Activated T-cell treated with anti-CD3 and anti-CD28 coated beads, Interleukin-2, amount 50 U/mL, for 48 hours (primary cell): ENCODE measurements at places on chromosomes 7 and 10.

DNA sequence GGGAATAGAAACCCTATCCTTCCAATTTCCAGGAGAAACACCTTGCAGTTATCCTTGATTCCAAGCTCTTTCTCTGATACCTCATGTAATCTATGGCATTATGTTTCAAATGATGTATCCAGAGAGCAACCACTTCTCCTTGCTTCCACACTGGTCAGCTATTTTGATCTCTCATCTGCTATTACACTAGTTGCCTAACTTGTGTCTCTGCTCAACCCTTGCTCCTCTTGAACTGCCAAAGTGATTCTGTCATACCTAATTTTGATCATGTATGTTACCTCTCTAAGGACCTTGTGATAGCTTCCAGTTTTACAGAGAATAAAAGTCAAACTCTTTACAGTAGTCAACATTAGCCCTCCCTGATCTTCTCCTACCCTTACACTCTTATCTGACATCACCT lies 90.4 kb downstream of the KCND2 start:
- no peak for DNase-seq

DNA sequence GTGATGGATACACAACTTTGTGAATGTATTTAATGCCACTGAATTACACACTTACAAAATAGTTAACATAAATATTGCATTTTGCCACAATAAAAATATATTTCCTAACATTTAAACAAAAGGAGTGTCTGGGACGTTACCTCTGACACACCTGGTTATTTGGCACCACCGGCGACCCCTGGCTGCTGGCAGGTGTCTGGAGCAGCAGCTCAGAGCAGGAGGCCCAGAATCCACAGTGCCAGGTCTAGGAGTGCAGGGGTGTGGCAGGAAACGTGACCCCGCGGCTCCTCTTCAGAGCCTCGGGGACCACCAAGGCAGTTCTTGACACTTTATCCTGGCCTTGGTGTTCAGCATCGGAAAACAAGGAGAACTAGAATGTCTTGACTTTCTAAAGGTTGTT lies 46.3 kb downstream of the MGMT start:
- no peak for DNase-seq

- DNase-seq: no peak
Measured at GRCh38 chr7:26198781-26199169, 1.8 kb downstream of the HNRNPA2B1 start.

GRCh38 chr7:84091318-84091717 lies 103.3 kb downstream of the SEMA3A start:
- DNase-seq: no peak

GRCh38 chr10:60576130-60577069 lies 186.7 kb upstream of the ANK3 start:
- DNase-seq: no peak

DNA sequence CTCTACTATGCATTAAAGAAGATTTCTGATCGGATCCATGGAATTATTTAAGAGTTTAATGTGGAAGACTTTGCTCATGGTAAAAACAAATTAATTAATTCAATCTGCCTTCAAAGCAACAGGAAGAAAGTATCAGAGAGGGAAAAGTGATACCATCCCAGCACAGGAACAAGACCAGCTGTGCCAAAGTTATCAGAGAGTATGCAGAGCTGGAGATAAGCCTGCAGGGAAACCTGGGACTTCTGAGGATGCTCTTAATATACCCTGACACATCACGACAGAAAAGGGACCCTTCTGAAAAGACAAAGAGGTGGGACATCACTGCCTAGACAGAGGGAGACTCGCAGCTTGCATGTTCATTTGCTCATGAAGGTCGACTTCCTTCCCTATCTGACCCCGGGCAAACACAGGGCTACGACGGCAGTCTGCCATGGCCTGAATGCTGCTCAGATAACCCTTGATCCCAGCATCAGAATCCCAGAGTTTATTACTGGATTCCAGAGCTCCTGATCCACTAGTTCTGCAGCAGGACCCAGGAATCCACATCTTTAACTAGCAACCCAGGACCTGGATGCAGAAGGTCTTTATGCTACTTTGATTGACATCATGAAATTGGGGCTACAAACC lies 29.5 kb downstream of the FAM171A1 start:
- DNase-seq: no peak

DNA sequence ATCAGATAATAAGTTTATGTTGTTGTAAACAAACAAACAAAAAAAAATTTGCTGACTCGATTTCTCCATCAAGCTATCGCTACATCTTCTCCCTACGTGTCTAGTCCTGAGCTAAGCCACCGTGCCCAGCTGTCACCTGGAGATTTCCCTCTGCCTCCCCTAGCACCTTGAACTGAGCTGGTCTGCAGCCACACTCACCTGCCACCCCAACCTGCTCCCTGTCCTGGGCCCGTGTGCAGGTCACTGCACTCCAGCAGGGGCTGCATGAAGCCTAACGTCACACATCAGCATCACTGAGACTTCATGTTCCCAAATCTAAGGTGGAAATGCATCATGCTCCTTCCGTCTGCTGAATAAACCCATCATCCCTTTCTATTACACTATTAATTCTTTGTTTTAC lies 44.4 kb downstream of the TEX36 start:
- no peak for DNase-seq

DNA sequence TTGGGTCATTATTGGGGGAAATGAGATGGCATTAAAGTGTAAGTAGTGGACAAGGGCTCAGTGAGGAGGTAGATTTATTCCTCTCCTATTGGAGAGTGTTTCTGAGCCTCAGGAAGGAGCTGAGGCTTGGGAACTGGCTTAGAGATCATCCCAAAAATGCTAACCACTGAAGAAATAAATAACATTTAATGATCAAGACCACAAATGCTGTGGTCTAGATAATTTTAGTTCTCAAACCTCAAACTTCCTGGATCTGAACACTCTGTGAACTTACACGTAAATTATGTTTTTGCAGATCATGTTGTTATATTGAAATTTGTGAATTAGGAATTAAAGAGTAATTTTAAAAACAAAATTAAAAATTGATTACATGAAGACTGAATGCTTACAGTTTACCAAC lies 27.3 kb downstream of the MDFIC start:
- no peak for DNase-seq

GRCh38 chr7:36497775-36498174 lies 108.1 kb downstream of the ANLN start:
- no peak for DNase-seq

GRCh38 chr7:84800846-84801245 lies 386.0 kb downstream of the SEMA3D start:
- DNase-seq: no peak

DNA sequence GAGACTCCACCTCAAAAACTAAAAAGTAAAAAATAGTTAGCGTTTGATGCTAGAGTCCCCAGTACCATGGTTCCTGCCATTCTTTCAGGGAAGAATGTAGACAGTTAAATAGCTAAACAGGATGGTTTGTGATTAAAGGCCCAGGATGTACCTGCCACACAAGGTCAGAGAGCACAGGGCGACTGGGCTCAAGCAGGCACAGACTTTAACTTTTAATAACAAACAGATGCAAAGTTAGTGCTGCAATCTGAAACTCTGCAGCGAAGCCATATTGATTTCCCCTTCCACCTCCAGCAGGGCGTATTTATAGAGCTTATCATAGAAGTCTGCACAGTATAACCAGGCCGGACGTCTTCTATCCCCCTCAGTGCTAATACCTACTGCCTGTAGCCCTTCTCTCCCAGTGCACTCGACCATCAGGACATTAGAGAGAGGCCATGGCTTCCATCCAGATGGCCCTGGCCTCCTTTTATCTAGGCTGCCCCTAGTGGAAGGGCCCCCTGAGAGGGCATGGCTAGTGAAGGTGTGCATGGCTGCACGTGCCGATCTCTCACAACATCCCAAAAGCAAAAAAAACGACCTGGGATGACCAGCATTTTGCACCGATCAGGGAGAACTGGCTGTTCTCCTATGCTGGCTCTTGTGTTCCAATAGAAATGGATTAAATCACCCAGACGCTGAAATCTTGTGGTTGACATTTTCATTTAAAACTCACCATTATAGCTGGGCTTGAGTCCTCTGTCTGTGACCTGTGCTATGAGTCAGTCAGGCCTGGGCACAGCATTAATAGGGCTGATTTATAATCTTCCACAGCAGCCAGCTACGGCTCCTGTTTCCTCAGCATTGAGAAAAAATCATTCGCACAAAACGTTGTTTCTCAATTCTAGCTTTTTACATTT lies 7.6 kb upstream of the BAG3 start:
- DNase-seq: no peak

- no peak for DNase-seq
Measured at GRCh38 chr10:91576096-91576545, 56.8 kb downstream of the PPP1R3C start.

GRCh38 chr7:105298439-105298894 lies 90.3 kb downstream of the SRPK2 start:
- peak; percentile 52 for DNase-seq

DNA sequence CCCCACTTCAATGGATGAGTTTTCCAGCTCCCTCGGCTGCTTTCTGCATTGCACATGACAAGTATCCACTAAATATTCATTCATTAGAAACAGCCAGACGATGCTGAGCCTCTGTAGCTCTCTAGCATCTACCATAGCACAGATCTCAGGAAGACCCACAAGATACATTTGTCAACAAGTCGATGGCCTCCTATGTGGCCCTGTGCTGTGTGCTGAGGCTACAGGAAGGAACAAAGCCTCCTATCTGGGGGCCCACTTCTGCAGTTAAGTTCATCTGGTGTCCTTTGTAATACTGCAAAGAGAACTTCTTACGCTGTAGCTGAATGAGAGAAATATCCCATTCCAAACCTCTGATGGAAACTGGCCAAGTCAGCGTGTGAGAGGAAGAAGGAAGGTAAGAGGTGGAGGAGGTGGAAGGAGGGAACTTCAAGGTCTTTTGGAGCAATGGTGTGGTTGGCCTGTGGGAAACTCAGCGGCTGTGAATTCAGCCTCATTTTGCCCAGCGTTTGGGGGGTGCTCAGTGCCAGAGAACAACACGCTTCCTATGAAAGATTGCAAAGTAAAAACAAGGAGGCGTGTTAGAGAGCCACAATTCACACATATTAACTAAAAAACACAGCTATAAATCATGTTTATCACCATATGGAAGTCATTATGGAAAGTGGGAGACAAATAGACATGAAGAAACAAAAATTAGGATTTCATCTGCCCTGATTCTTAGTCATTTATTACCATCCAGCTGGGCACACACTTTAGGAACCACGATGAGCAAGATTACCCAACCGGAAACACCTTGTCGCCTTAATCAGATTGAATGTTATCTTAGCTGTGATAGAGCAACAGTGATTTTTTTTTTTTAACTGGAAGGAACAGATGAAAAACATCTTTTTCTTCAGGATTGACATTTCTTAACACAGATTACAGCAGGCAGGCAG lies 62.2 kb upstream of the USP6NL start:
- DNase-seq: no peak

GRCh38 chr10:130499541-130499940 lies 363.4 kb downstream of the GLRX3 start:
- no peak for DNase-seq

DNA sequence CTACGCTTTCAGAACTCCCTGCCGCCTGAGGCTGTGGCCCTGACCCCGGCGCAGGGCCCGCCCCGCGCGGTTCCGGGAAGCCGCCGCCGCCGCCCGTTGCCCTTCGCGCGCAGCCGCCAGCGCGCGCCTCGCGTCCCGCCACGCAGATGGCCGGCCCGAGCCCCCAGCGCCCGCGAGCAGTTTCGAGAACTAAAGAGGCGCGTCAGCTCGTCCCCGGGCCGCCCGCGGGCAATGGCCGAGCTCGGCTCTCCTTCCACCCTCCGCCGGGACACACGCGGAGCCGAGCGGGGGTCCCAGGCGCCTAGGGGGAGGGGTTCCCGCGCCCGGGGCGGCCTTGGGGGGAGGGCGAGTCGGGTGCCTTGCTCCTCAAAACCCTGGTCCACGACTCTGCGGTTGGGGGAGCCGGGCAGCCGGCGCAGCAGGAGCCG lies 1.8 kb downstream of the HNRNPF start:
- peak; percentile 78 for DNase-seq

- no peak for DNase-seq
Measured at GRCh38 chr10:7338469-7338868, 72.4 kb downstream of the SFMBT2 start.

GRCh38 chr10:73467206-73467605 lies 28.6 kb downstream of the PPP3CB start:
- DNase-seq: no peak

- DNase-seq: no peak
Measured at GRCh38 chr7:37428681-37429434, 19.8 kb downstream of the ELMO1 start.

DNA sequence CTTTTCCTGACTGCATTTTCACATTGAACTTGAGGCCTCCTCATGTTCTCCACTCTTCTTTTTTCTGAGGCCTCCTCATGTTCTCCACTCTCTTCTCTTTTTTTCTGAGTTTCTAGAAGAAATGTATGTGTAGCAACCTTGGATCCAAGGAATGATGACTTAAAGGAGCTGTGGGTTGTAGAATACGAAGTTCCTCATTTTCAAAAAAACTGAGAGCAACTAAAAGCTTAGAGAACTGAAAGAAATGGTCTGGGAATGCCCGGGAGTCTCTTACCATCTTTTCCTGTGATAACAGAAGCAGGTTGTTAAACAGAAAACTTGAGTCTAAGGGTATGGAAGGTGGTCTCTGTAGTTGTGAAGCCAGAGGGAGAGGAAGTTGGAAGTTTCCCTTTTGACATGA lies 32.8 kb downstream of the MRPS33 start:
- no peak for DNase-seq

- no peak for DNase-seq
Measured at GRCh38 chr7:17123020-17123419, 175.4 kb upstream of the AHR start.
